ENCODE measurements at places on chromosomes 4 and X.
A peak's percentile ranks its signal among the peaks of the same experiment; 100 is the strongest.

GRCh38 chrX:34873500-34874225 is 68.9 kb upstream of the FAM47B start:
- DNase-seq: no peak
- no peaks in the 10 kb centered on the region for H3K36me3 ChIP-seq
- H3K4me1 ChIP-seq: no peaks in the 10 kb centered on the region
- H3K4me3 ChIP-seq: no peak overlapping the region
- H3K27ac ChIP-seq: no peak overlapping the region

- no peak overlapping the region for H3K4me3 ChIP-seq
- no peaks in the 10 kb centered on the region for H3K36me3 ChIP-seq
- H3K4me1 ChIP-seq: no peaks in the 10 kb centered on the region
- H3K27me3 ChIP-seq: peaks cover 11% of the 10 kb centered on the region
- no peak overlapping the region for H3K27ac ChIP-seq
- no peak for DNase-seq
These were observed 214.8 kb downstream of the SLC4A4 start for GRCh38 chr4:71553605-71554004.

DNA sequence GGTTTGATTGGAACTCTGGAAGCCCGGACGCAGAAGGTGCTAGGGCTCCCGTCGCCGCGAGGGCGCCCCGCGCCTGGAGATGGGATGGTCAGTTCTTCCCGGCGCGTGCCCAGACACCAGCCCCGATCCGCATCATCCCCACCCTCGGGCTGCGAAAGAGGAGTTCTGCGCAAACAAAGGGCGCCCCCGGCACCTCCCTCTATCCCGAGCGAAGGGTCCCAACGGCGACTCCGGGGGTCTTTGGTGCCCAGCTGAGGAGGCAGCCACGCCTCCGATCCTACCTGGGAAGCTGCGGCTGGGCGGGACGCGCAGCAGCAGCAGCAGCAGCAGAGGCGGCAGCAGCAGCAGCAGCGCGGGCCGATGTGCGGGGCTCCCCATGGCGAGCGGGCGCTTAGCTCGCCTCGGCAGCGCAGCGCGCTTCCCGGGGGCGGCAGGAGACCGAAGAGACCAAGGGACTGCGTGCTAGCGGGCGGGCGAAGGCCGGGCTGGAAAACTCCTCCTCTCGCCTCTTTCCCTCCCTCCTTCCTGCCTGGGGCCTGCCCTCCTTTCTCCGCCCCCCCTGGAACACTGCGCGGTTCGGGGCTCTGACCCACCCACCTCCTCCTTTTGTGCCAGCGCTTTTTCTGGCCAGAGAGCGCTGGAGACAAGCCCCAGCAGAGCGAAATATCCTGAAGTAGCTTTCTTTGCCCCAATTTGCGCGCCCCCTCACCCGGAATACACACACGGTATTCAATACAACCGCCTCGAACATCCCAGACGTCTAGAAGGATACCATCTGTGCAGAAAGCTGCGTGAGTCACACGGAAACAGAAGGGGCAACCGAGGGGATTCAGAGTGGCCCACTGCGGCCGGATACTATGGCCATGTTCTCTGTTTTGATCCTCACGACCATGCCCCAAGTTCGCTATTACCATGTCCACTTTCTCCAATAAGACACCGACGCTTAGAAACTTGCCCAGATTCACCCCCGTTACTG is at the start of gene SRPX:
TSS of gene SRPX (minus strand) at position 457 of the 976 bp plus-strand sequence. CDS start at position 378, 79 bp downstream.
- peak within 1 kb of the TSS; percentile 51 for H3K4me3 ChIP-seq
- H3K27me3 ChIP-seq: peaks cover 50% of the 10 kb centered on the region
- peak; percentile 3 for DNase-seq
- H3K36me3 ChIP-seq: no peaks in the 10 kb centered on the region

- no peaks in the 10 kb centered on the region for H3K4me1 ChIP-seq
- H3K27ac ChIP-seq: no peak overlapping the region
These were observed 1073.7 kb downstream of the PCDH7 start for GRCh38 chr4:31793907-31794306.

GRCh38 chrX:51804741-51805140 is 61.5 kb downstream of the GSPT2 start:
- no peaks in the 10 kb centered on the region for H3K27me3 ChIP-seq
- H3K4me3 ChIP-seq: no peak overlapping the region
- no peak overlapping the region for H3K27ac ChIP-seq
- H3K36me3 ChIP-seq: peaks cover 9% of the 10 kb centered on the region
- peaks cover 9% of the 10 kb centered on the region for H3K4me1 ChIP-seq

- peak overlapping the region; percentile 64 for H3K4me3 ChIP-seq
- no peak for DNase-seq
- no peaks in the 10 kb centered on the region for H3K36me3 ChIP-seq
- H3K27me3 ChIP-seq: no peaks in the 10 kb centered on the region
- peaks cover 13% of the 10 kb centered on the region for H3K4me1 ChIP-seq
- H3K27ac ChIP-seq: peak overlapping the region; percentile 71
These were observed 377.9 kb upstream of the EMCN start for GRCh38 chr4:100895556-100896197.

DNA sequence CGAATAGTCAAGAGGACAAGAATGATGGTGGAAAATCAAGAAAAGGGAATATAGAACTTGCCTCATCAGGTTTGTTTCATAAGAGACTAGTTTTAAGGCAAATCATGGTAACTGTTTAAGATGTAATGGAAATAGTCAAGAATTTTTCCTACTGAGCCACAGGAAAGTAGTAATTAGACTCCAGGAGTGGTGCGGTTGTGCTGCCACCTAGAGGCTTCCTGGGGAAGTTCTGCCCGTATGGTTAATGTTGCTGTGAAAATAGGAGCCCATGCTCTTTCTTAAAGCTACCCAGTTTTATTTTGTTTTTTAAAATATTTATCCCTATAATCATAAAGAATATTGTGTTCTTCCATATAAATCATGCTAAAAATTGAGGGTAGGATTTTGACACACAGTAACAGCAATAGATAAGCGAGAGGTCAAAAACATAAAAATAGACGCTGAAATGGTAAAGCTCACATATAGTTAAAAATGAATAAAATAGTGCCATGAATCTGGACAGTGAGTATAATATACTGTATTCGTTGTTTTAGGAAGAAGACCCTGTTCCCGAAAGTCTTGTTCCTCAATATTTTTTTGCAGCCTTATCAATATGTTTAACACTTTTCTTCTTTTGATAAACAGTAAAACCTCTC is 87.0 kb downstream of the PHOX2B start:
- H3K27ac ChIP-seq: no peak overlapping the region
- H3K4me3 ChIP-seq: no peak overlapping the region
- H3K27me3 ChIP-seq: peaks cover 11% of the 10 kb centered on the region
- no peaks in the 10 kb centered on the region for H3K4me1 ChIP-seq
- peak; percentile 16 for DNase-seq

- no peak overlapping the region for H3K27ac ChIP-seq
- H3K4me3 ChIP-seq: no peak overlapping the region
- no peaks in the 10 kb centered on the region for H3K36me3 ChIP-seq
- no peaks in the 10 kb centered on the region for H3K4me1 ChIP-seq
These were observed 212.7 kb downstream of the CENPC start for GRCh38 chr4:67332627-67333026.

- no peak overlapping the region for H3K27ac ChIP-seq
- no peaks in the 10 kb centered on the region for H3K4me1 ChIP-seq
- H3K27me3 ChIP-seq: peaks cover 5% of the 10 kb centered on the region
- no peak for DNase-seq
These were observed 40.1 kb upstream of the MGST2 start for GRCh38 chr4:139625482-139625881.

- H3K27me3 ChIP-seq: peaks cover 68% of the 10 kb centered on the region
- H3K4me1 ChIP-seq: peaks cover 3% of the 10 kb centered on the region
- no peaks in the 10 kb centered on the region for H3K36me3 ChIP-seq
These were observed 23.9 kb downstream of the ARHGAP36 start for GRCh38 chrX:131081772-131082740.

DNA sequence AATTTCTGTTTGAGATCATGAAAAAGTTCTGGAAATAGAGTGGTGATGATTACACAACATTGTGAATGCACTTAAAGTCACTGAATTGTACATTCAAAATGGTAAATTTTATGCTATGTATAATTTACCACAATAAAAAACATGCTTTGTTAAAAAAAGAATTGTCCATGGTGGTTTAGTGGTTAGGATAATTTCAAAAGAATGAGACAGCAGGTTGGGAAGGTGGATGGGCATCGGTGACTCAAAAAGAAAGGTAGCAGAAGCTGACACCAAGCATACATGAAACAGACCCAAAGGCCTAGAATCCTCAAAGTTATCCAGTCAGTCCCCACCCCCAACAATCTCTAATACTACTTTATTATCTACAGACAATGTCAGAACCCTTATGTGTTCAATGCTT is 91.1 kb downstream of the MSN start:
- H3K27ac ChIP-seq: no peak overlapping the region
- H3K27me3 ChIP-seq: no peaks in the 10 kb centered on the region
- peaks cover 25% of the 10 kb centered on the region for H3K36me3 ChIP-seq
- no peak for DNase-seq

DNA sequence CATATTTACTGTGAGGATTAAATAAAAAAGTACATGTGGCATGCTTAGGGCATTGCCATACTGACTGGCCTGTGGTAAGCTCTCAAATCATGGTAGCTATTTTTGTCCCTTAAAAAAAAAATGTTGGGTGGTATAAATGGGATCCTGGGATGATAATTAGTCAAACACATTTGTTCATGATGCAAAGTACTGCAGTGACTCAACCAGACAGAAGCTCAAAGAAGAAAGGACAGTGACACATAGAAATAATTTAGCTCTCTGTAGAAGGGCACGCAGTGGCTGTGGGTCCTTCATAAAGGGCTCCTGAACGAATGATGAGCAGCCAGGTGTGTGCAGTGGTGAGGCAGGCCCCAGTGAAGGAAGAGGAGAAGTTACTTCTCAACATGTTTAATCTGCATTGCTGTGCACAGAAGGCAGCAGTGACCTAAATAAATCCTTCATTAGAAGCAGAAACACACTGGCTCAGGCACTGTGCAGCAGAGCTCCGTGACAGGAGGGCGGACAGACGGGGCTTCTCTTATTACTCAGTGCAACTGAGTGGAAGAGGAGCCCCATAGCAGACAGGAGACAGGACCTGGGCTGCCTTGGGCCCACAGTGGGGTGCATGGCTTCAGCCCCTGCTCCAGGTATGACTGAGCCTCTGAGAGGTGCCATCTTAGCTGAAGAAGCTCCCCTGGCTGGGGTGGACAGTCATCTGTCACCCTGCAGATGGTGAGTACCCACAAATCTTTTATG is 20.3 kb downstream of the HS3ST1 start:
- H3K27ac ChIP-seq: no peak overlapping the region
- H3K36me3 ChIP-seq: no peaks in the 10 kb centered on the region
- no peak overlapping the region for H3K4me3 ChIP-seq
- H3K27me3 ChIP-seq: no peaks in the 10 kb centered on the region
- no peaks in the 10 kb centered on the region for H3K4me1 ChIP-seq
- no peak for DNase-seq

GRCh38 chrX:39477762-39478120 is 620.0 kb downstream of the BCOR start:
- no peak overlapping the region for H3K4me3 ChIP-seq
- no peaks in the 10 kb centered on the region for H3K27me3 ChIP-seq
- peak overlapping the region; percentile 66 for H3K27ac ChIP-seq
- no peaks in the 10 kb centered on the region for H3K36me3 ChIP-seq
- peak; percentile 35 for DNase-seq
- H3K4me1 ChIP-seq: peaks cover 11% of the 10 kb centered on the region

DNA sequence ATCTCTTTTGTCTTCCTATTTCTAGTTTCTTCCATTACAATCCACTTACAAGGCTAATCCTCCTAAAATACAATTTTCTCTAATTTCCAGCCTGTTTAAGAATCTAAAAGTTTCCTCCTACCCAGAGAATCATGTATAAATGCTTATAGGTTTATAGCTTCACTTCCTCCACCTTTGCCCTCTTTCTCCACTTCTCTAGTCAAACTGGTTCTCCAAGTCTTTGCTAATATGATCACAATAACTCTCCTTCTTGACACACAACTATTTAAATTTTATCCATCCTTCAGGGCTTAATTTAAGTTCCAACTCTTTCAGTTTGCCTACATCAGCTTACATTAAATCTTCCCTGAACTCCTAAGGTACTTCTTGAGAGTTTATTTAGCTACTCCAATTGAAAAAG is 69.2 kb downstream of the RPS6KA6 start:
- no peak overlapping the region for H3K27ac ChIP-seq
- no peaks in the 10 kb centered on the region for H3K27me3 ChIP-seq
- no peaks in the 10 kb centered on the region for H3K4me1 ChIP-seq
- no peaks in the 10 kb centered on the region for H3K36me3 ChIP-seq
- no peak for DNase-seq
- no peak overlapping the region for H3K4me3 ChIP-seq

DNA sequence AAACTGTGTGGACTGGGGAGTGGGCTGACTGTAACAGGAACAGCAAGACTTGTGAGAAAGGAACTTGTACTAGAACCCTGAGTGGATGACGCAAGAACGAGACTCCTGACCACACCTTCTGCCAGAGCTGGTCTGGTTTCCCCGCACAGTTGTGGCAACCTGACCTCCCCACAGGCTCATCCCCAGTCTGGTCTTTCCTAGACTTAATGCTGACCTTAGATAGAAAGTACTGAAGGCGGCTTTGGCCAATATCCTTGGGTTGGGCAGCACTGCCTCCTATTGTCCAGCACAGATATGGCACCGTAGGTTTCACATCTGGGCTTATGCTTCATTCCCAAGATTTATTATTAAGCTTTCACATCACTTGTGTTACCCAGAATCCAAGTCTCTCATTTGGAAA is 137.8 kb upstream of the FRG1 start:
- H3K27ac ChIP-seq: no peak overlapping the region
- DNase-seq: no peak
- H3K36me3 ChIP-seq: no peaks in the 10 kb centered on the region
- H3K4me1 ChIP-seq: peaks cover 5% of the 10 kb centered on the region
- H3K4me3 ChIP-seq: no peak overlapping the region

GRCh38 chrX:8845469-8845868 is 44.3 kb upstream of the FAM9A start:
- H3K4me3 ChIP-seq: no peak overlapping the region
- peaks cover 2% of the 10 kb centered on the region for H3K4me1 ChIP-seq
- no peak overlapping the region for H3K27ac ChIP-seq
- H3K36me3 ChIP-seq: no peaks in the 10 kb centered on the region
- DNase-seq: no peak

DNA sequence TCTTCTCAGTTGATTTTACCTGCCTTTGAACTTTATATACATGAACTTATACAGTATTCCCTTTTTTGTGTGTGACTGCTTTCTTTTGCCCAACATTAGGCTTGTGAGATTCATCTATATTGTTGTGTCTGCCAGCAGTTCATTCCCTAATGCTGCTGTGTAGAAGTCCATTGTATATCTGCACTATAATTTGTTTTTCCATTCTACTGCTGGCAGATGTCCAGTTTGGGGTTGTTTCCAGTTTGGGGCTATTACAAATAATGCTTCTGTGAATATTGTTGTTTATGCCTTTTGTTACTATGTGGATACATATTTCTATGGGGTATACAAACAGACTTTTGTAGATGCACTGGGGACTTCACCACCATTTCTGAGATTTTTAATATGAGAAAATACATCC is 268.4 kb downstream of the DCTD start:
- DNase-seq: no peak
- no peaks in the 10 kb centered on the region for H3K36me3 ChIP-seq
- H3K27me3 ChIP-seq: peaks cover 5% of the 10 kb centered on the region
- H3K27ac ChIP-seq: no peak overlapping the region
- H3K4me1 ChIP-seq: no peaks in the 10 kb centered on the region
